ENCODE measurements at places on chromosomes 12 and 14. TPM values are rescaled to one million over a fixed set of nuclear protein-coding genes. Genes with fewer than 3 reads are reported as not detected.

GRCh38 chr12:120231316-120232011, 30.6 kb upstream of the RPLP0 start:
- peak; percentile 97 for DNase-seq

DNA sequence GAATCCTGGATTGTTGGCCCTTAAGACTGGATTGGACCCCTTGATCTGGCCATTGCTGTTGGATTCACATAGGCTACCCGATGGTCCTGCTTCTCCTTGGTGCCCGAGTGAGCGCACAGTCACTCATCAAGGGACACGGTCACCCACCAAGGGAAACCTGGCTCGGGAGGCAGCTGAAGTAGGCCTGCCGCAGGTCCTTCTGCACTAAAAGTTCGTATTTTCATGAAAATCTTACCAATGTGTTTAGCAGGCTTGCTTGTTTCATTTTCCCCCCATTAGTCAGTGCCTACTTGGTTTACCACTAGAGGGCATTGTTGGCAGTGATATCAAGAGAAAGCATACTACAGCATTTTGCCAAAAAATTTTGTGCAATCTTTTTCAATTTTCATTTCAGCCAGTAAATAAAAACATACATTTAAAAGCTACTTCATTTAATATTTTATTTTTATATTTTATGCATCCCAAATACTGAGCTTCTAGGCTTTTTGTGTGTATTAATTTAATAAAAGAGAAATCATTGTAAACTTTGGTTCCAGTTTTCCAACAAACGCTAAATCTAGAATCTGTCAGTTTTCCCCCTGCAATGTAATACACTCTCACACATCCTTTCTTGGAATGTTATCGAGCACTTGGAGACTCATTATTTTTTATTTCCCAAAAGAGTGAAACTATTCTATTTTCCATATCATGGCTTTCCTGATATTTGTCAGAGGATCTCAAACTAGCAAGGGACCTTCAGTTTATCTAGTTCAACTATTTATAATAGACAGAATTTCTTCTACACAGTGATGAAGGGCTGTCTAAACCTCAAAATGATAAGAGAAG, 116.7 kb downstream of the LMNTD1 start:
- peak; percentile 88 for DNase-seq

Gene LRP1-AS
- not detected for polyA plus RNA-seq

DNA sequence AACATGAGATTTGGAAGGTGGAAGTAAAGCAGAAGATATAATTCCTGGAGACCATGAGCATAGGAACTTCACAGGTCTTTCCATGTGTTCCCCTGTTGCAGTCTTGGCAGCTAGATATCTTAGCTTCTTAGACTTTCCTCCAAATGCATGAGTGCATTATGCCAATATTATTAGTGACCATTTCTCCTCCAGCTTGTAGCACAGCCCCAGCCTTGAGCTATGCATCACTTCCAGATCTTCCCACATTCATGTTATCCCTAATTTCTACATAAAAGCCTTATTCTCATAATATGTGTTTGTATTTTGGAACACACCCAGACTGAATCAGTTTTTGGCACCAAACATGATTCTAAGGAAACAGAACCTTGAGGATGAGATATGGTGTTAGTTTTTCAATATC, 11.0 kb downstream of the CLEC2B start:
- DNase-seq, result no peak

- DNase-seq, result no peak
Observed at GRCh38 chr12:117059156-117059555, 40.1 kb downstream of the TESC start.

Gene HAL
- not detected for polyA plus RNA-seq

DNA sequence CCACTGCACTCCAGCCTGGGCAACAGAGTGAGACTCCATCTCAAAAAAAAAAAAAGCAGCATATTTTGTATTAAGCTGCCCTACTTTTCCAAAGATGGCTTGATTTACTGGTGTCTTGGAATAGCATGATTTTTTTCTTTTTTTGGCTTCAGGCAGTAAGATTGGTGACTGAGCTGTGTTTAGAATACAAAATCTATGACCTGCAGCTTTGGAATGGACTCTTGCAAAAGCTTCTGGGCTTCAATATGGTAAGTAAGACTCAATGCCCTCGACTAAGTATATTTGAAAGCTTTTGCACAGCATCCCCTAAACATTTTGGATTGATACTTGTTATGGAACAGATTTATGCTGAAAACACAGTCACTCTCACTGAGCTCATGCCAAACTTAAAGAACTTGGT, 87.8 kb downstream of the KNTC1 start:
- peak; percentile 64 for DNase-seq

- DNase-seq, result no peak
Observed at GRCh38 chr12:84805474-84805858, 107.1 kb downstream of the SLC6A15 start.

DNA sequence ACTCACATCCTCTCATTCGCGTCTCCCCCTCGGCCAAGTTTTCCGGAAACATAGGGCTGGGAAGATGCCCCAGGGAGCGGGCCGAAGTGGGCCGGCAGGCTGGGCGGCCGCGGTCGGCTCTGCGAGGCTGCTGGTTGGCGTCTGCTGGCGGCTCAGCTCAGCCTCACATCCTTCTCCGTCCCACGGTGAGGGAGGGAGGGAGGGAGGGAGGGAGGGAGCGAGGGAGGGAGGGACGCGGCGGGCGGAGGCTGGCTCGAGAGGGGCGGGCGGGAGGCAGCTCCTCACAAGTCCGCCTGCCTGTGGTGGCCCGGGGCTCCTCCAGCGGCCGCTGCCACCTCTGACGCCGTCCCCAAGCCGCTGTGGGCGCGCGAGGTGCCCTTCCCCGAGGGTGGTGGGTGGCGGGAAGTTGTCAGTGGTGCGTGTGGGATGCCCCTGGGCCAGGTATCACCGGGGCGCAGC, 93.8 kb downstream of the RFLNA start:
- DNase-seq, result peak; percentile 95

Gene NELL2
- not detected for polyA plus RNA-seq

DNA sequence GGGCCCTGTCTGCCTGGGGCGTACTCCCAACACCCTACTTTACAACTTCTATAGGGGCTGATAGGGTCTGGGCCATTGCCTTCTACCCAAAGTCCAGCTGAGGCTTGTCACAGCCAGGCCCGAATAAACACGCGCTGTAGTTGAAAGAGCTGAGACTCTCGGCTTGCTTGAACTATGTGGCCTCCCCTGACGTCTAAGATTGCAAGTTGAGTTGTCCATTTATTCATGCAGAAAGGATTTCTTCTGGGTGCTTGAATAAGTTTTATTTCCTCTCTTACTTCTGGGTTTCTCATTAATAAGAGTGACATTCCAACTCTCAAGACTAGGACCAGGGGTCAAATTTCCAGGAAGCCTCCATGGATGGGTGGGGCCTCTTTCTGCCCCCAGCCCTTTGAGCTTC, 74.4 kb upstream of the VRK1 start:
- no peak for DNase-seq

GRCh38 chr12:115740586-115741155, 536.8 kb downstream of the MED13L start:
- no peak for DNase-seq

- no peak for DNase-seq
Observed at GRCh38 chr14:36659822-36660735, 1.6 kb upstream of the PAX9 start.

DNA sequence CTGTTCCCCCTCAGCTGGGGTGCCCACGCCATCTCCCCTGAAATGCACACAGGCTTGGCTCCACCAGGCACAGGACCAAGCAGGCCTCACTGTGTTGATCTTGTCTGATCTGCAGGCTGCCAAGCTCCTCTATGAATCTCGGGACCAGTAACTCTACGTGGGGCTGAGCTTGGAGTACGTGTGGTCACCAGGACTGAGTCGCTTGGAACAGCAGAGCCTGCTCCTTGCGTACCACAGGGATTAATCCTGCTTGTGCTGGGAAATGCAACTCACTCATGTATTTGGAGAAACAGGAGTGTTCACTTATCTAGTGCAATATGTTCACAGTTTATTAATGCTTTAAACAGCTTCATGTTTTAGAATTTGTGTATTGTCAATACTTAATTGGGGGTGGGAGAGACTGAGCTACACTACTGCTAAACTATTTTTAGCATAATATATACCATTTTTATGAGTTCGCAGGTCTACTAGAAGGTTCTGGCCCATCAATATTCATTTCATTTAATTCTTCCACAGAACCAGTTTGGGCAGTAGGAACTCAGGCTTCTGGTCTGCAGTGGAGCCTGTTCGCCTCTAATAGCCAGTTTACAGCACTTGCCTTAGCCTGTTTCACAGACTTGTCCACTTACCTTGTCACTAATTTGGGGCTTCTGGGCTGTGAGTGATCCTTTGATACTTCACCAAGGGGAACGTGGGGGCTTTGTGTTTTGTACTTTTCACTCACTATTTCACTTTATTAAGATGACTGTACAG, 17.4 kb downstream of the ZFYVE21 start:
- DNase-seq, result no peak

DNA sequence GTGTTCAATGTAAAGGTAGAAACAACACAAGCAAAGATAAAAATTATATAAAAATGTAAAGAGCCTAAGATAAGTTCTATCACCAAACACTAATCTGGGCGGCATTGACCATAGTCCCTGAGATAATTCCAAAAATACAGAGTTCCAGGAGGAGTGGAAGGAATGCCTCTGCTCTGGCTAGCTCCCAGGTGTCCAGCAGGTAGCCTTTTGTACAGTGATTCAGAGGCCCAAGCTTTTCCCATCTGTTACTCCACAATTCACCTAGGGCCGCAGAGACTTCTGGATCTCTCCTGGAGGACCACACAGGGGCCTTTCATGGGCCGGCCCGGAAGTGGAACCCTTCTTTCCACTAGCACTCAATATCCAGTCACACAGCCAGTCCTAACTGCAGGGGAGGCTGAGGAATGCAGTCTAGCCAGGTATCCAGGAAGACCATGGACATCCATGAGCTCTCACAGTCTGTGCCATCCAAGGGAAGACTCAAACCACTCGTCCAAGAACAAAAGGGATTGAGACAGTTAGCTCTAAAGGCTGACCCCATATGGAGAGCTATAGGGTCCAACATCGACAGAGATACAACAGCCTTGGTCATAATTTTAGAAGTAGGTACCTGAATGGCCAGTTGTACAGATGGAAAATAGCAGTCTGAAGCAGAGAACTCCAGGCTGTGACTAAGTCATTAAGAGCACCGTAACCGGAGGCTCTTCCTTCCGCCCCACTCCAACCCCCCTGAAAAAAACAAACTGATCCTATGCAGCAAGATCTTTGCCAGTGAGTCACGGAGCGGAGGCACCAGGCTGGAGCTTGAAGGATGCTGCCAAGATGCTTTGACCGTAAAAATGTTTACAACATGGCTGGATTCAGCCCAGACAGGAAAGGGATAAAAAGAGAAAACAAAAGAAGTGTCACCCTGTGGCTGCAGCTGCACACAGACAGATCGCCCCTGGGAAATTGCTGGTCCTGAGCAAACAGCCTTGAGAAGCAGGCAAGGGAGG, 204.8 kb downstream of the NUAK1 start:
- DNase-seq, result peak; percentile 99
